Stimulated activated CD8-positive, alpha-beta memory T cell treated with anti-CD3 and anti-CD28 coated beads, Interleukin-4, amount 100 ng/mL, for 48 hours (primary cell): ENCODE measurements at places on chromosomes 4 and X.

GRCh38 chrX:15151267-15152186, 118.4 kb downstream of the ASB9 start:
- peak; percentile 37 for DNase-seq

DNA sequence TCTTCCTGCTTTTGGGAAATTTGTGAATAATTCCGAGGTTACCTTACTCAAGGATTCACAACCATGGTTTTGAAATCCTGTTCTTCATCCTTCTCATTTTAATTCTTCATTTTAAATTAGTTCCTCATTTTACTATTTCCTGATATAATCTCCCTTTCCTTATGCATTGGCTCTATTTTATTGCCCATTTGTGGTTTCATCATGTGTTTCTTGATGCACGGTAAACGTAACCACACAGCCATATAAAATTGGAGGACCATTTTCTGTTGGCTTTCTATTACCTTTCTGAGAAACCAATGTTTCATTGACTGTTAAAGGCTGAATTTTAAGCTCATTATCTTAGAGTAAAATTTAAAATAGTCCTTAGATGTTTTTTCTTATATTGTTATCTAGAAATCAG, 100.3 kb upstream of the NDST4 start:
- no peak for DNase-seq

GRCh38 chr4:26178854-26179253, 142.0 kb upstream of the RBPJ start:
- peak; percentile 35 for DNase-seq

DNA sequence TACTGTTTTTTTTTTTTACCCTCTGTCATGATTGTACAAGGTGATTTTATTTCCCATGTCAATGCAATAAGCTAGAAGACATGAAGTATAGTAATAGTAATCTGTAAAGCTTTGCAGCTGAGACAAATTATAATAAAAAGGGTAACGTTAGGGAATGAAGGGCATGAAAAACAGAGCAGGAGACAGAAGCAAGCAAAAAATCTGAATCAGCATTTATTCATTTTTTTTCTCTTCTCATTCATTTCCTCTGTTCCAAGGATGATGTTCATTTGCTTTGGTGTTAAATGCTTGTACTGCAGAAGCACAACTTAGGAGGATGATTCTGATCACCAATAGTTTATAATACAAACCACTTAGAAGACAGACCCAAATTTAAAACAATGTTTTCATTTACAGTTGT, 64.3 kb downstream of the CCKAR start:
- no peak for DNase-seq

- DNase-seq: no peak
Observed at GRCh38 chr4:55329012-55329411, 17.0 kb upstream of the SRD5A3 start.

- DNase-seq: peak; percentile 46
Observed at GRCh38 chrX:131816551-131817136, 206.5 kb upstream of the STK26 start.

- no peak for DNase-seq
Observed at GRCh38 chrX:150150780-150151125, 212.4 kb upstream of the MAMLD1 start.

DNA sequence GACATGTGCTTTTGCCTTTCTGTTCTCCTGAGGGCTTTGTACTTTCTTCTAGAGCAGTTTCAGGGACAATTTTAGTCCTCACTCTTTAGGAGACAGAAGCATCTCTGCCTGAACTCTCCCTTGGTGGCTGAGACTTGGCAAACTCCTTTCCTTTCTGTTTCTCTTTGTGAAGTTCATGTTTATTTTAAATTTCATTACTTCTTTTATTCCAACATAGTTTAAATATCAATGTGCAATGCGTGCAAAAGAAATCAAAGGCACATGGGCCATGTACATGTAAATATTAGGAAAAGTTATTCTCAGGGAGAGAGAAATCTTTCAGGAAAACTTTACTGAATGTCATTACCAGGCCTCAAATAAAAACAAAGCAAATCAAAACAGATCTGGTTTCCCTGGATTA, 177.6 kb downstream of the RNF150 start:
- no peak for DNase-seq
